ENCODE measurements at places on chromosomes 1 and 21. TPM values are rescaled to one million over a fixed set of nuclear protein-coding genes. Genes with fewer than 3 reads are reported as not detected.

Gene ANXA9
- total RNA-seq: 0.81 TPM

Gene KCNN3
- total RNA-seq: 0.83 TPM

DNA sequence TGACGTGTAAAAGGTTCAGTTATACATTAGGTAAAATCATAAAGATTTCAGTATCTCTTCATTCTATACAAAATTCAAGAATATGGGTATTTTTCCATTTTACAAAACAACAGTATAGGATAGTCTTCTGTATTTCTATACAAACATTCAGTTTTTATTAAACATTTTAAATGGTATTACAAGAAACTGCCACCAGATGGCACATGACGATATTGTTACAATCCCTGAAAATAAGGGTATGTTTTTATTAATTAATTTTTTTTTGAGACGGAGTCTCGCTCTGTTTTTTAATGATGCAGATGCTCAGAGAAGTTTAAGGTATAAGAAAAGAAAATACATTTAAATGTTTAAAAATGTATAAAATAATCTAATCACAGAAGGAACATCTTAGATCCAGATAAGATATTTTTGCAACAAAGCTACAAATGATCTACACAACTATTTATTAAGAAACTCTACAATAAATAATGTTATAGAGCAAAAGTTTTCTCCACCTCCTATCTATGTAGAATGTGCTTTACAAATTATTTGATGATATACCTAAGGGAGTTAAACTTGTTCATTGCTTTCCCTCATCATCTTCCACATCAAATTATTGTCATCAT is 23.5 kb upstream of the RSBN1 start:
- no peak for DNase-seq
- no peak overlapping the region for H3K4me3 ChIP-seq
- H3K27me3 ChIP-seq: no peaks in the 10 kb centered on the region
- H3K27ac ChIP-seq: no peak overlapping the region
- H3K4me1 ChIP-seq: no peaks in the 10 kb centered on the region

- DNase-seq: no peak
- no peak overlapping the region for H3K27ac ChIP-seq
- H3K27me3 ChIP-seq: no peaks in the 10 kb centered on the region
- no peak overlapping the region for H3K4me3 ChIP-seq
Measured at GRCh38 chr1:67611846-67612245, 73.2 kb upstream of the GADD45A start.
